ENCODE measurements at places on chromosomes 4 and X. TPM values are rescaled to one million over a fixed set of nuclear protein-coding genes. Genes with fewer than 3 reads are reported as not detected.

GATA1 gene
- not detected for polyA plus RNA-seq

UGT2A1 gene
- 0.11 TPM for polyA plus RNA-seq

CNKSR2 gene
- polyA plus RNA-seq, result not detected

HSD17B10 gene
- 163 TPM for polyA plus RNA-seq

GRCh38 chrX:153375571-153375970 is 25.6 kb downstream of the PNMA6E start:
- DNase-seq, result no peak

DNA sequence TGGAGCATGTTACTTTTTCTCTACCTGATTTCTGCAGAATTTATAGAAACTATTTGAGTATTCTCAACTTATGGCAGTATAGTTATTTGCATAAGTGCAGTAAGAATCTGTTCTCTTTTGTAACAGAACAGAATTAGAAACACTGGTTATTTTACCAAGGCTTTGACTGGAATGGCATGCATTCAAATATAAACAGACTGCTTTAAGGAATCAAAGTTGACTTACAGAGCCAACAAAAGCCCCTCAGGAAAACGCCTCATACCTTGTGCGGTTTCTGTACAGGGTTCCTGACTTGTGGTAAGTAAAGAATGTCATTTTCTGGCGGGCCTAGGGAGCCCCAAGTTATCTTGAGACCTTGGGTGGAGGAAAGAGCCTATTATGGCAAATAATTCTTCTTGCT is 97.1 kb downstream of the GPR143 start:
- no peak for DNase-seq

GRCh38 chr4:185304541-185304940 is 91.2 kb downstream of the LRP2BP start:
- DNase-seq, result no peak

DNA sequence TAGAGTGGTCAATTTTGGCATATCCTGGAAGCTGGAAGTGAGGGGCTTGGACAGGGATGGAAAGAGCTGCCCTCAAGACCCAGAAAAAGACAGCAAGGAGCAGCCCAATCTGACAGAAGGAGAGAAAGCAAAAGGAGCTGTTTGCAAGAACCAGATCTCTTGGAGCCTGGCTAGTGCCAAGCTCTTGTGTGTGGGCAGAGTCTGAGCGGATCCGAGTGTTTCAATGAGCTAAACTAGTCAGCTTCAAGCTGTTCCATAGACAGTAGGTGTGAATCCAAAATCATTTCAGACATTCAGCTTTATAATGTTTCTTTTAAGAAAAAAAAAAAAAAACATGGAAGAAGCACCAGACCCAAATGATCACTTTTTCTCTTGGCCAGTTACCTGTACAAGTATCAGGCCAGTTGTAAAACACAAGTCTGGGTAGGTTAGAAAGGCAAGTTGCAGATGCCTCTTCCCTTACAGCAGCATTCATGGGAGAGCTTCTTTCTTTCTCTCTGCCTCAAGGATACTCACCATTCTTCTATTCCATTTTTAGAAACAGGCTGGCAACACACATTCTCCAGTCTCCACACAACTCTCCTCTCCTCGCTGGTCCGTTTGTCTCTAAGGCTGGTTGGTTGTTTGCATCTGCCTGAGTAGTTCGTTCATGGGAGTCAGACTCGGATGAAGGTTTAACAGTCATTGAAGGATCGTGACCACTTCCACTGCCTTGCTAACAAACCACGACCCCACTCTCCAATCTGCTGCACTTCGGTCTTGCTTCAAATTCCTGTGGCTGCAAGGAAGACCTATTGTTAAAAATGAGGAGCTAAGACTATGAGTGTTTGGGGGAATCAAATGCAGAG is 105.2 kb upstream of the GATB start:
- no peak for DNase-seq

DNA sequence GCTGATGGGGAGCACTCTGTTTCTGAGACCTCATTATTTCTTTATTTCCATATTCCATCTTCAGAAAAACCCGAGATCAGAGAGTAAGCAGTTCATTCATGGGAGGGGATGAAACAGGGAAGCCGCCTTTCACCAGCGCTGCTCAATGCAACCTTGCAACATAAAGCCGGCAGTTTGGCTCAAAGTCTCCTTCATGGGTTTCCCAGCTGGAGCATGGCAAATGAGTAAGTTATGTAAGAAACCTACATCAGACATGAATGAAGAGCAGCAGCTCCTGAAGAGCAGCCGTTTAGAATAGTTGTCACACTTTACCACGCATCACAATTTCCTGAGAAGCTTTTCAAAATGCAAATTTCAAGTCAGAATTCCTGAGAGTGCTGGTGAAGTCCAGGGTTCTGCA is 578.8 kb downstream of the FSTL5 start:
- no peak for DNase-seq

GRCh38 chr4:2797545-2798305 is 4.8 kb downstream of the SH3BP2 start:
- DNase-seq, result no peak

DNA sequence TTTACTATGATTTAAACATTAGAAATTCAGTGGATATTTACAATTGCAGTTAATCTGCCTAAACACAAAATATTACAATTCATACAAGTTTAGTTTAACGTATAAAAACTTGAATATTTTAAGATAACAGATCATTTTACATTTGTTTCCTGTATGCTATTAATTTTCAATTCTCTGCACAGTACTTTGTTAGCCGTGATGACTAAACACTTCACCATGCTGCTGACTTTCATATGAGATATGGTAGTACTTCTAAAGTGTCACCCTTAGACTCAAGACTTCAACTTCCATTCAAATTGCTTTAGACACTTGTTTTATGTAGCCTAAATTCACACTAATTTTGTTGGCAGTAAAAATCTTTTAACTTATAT is 1646.4 kb upstream of the ADGRL3 start:
- DNase-seq, result peak; percentile 3

Measured in endothelial cell of umbilical vein (primary cell).